ENCODE measurements at places on chromosomes 2 and 18.
A peak's percentile ranks its signal among the peaks of the same experiment; 100 is the strongest.

DNA sequence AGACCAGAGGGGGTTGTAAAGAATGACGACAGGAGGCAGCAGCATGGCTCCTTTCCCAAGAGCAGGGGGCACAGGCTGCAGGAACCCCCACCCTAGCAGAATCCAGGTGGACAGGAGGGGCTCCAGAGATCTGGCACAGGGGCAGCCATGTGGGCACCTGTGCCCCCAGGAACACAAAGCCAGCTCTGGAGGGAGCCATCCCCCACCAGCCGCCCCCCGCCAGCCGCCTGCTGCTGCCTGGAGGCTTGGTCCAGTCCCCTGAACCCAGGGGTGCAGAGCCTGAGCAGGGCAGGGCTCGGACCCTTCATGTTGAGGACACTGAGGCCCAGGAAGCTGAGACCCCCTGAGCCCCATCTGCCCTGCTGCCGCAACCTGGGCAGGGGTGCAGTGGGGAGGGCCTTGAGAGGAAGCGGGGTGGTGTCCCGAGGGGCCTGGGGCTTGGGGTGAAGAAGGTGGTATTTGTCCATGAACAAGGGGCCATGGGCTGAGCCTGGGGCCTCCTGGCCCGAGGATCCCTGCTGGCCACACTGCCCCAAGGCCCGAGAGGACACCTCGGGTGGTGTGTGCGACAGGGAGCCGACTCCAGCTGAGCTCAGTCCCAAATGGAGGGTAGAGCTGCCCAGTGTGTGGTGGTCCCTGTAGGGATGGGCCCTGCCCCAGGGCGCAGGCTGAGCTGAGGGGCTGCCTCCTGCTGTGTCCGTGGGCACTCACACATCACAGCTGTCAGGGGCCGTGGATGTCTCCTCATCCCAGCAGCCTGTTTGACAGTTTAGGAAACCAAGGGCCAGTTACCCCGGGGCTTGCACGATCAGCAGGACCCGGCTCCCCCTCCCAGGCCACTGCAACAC lies 39.8 kb upstream of the SNED1 start:
- DNase-seq = no peak

GRCh38 chr2:161005170-161005569 lies 155.1 kb upstream of the TANK start:
- DNase-seq = peak; percentile 8

- no peak for DNase-seq
Measured at GRCh38 chr18:36200354-36200771, 13.1 kb downstream of the MOCOS start.

GRCh38 chr18:48541026-48541746 lies 2.4 kb downstream of the CTIF start:
- DNase-seq = peak; percentile 54

DNA sequence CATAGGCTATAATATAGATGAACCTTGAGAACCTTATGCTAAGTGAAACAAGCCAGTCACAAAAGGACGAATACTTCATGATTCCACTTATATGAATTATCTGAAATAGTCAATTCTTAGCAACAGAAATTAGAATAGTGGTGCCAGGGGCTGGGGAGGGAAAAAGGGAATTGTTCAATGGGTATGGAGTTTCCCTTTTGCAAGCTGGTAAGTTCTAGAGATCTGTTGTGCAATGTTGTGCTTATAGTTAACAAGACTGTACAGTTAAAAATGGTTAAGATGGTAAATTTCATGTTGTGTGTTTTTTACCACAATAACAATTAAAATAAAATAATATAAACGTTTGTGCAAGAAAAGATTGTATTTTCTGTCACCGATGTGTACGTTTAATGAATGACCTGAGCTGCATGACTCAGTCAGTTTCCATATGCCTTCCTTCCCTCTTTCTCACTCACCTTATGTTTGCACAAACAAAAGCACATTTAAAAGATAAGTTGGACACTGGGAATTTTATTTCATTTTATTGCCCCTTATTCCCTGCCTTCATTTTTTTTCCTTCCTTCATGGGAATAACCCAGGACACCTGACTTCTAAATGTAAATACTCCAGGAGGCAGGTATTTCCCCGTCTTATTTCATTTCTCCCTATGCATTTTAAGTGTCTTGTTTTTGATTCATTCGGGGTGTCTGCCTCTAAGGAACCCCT lies 143.7 kb upstream of the TTC39C start:
- DNase-seq = no peak

- DNase-seq = no peak
Measured at GRCh38 chr2:219569635-219570034, 1.7 kb downstream of the OBSL1 start.

DNA sequence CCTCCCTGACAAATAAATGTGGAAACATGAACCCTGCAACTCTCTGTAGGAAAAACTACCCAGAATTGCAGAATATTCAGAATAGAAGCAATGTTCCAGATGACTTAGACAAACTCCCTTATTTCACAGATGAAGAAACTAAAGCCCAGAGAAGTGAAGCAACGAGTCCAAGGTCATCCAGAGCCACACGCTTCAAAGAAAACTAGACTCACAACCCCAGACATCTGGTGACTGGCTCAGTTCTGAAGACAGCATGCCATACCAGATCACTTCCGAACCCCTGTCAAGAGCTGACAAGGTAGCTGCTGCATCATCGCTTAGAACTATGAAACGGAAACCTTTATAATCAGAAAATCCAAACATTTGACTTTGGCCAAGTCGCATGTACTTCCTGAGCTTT lies 101.3 kb downstream of the PID1 start:
- no peak for DNase-seq

GRCh38 chr2:144414324-144414845 lies 105.5 kb downstream of the ZEB2 start:
- DNase-seq = peak; percentile 8

All from GM12865 (cell line).